ENCODE measurements at places on chromosomes 6 and 20.

DNA sequence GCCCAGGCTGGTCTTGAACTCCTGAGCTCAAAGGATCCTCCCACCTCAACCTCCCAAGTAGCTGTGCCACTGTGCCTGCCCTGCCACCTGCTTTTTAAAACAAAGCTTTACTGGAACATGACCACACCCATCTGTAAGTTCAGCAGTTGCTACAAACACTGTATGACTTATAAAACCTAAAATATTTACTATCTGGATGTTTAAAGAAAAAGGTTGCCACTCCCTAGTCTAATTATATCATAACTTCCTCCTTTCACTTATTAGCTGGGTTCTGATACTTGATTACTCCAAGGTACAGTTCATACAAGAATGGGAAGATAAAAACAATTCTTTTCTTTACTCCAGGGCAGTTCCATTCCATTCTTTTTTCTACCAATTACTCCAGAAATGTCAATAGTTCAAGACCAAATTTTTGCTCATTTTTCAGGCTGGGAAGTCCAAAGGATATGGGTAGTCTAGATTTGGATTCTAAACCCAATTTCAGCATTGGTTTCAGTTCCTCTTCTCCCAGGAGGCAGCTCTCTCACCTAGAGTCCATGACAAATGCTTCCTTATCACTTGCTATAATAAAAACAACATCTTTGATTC is 63.1 kb downstream of the SEC63 start:
- no peak for DNase-seq

DNA sequence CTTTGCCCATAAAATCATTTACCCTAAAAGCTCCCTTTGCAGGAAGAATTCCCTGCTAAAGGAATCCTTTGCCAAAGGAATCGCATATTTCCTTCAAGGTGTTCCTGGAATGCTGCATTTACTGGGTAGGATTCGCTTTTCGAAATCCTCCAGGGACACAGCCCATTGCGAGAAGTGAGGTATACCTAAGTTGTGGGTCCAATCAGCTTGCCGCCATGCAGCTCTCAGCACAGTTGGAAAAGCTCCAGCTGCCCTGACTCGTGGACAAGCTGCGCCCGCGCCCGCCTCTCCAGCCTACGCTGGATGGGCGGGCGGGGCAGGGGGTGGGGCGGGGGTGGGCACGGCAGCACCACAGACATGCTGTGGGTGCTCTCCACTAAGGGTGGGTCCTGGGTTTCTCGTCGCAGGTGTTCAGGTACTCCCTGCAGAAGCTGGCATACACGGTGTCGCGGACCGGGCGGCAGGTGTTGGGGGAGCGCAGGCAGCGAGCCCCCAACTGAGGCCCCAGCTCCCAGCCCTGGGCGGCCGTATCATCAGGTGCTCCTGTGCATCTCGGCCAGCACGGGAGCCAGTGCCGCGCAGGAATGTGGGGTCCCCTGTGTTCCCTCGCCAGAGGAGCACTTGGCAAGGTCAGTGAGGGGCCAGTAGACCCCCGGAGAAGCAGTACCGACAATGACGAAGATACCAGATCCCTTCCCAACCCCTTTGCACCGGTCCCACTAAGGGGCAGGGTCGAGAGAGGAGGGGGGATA is 1.4 kb downstream of the NNAT start:
- DNase-seq = no peak

DNA sequence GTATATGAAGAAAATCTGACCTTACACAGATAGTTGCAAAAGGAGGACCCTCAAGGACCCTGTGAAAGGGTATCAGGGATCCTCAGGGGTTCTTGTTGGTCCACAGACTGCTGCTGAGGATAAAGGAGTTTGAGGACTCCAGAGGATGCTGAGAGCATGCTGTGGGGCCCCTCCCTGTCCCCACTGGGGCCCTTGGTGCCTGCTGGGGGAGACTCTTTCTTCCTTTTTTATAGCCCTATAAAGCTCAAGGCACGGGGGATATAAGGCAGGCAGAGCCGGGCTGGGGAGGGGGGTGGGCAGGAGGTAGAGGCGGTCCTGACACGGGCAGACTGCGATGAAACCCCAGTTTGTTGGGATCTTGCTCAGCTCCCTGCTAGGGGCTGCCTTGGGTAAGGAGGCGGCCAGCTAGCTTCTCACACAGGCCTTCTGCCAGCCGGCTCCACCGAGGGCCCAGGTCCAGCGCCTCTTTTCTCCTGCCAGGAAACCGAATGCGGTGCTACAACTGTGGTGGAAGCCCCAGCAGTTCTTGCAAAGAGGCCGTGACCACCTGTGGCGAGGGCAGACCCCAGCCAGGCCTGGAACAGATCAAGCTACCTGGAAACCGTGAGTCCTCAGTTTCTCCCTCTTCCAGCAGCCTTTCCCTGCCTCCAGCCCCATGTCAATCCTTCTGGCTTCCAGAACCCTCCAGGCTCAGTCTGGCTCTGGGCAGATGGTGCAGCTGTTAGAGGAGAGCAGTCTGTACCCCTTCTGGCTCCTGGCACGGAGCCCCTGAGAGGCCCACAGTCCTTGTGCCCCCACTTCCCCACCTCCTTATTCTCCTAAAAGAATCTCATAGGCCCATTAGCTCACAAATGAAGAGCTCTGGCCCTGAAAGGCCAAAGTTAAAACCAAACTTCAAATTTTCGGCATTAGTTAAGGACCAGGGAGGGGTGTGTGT is at the start of gene LY6G6D:
Gene LY6G6D (plus strand): TSS at position 327 of the 937 bp plus-strand sequence. CDS start 8 bp downstream, at position 335.
- no peak for DNase-seq

GRCh38 chr20:20554951-20555350 is 157.5 kb downstream of the RALGAPA2 start:
- no peak for DNase-seq

GRCh38 chr20:32456869-32457478 is 98.8 kb downstream of the ASXL1 start:
- DNase-seq = peak; percentile 83

DNA sequence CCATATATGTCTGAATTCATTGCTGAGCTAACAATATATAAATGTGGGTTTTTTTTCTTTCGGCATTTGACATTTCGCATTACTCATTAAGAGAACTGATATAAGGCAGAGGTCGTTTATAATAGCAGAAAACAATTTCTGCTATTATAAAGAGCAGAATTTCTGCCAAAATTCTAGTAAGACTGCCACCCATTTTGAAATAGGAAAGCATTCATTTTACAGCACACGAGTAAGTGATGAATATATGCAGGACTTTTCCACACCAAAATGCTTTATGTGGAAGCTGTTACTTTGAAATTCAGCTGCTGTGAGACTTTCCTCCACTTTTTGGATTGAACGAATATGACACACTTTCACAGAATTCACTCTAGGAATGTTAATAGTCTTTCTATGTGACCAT is 610.9 kb upstream of the MAN1A1 start:
- no peak for DNase-seq

DNA sequence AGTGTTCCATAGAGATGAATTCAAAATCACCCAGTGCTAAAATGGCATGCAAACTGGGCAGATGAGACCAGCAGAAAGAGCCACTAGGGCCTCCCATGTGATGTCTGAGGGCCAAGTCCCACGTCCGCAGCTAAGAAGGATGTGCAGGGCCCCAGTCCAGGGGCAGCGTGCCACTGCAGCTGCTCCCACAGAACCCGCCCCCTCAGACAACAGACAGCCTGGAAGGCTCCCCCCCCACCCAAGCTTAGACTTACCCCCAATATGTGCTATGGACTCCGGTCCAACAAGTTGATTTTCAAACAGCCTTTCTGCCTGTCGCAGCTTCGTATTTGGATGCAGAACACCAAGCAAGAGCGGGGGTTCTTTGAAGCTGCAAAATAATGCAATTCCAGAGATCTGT is 14.0 kb downstream of the APMAP start:
- DNase-seq = no peak

DNA sequence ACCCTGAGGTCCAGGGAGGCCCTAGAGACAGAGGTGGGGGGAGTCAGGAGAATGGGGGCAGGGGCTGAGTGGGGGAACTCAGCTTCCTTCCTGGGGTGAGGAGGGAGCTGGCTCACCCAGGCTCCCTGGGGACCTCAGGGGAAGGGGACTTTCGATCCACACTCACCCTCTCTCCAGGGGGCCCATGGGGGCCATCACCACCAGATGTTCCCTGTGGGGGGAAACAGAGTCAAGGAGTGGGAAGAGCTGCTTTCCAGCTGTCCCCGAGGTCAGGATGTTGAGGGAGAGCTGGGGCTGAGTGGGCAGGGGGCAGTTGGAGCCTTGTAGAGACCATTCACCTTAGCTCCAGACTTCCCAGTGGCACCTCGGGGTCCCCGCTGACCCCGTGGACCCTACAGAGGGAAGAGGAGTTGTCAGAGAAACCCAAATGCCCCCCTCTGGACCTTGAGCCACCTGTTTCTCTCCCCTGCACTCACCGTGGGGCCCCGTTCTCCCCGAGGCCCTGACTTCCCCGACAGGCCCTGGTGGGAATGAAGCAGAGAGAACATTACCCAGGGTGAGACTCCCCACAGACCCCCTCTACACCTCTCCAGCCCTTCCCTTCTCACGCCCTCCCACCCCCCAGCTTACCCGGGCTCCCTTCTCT is 18.6 kb downstream of the COL11A2 start:
- DNase-seq = no peak
